Left renal cortex interstitium (tissue), 4 donors: ENCODE measurements at places on chromosomes 3 and 15. TPM values are rescaled to one million over a fixed set of nuclear protein-coding genes. Genes with fewer than 3 reads are reported as not detected.

DNA sequence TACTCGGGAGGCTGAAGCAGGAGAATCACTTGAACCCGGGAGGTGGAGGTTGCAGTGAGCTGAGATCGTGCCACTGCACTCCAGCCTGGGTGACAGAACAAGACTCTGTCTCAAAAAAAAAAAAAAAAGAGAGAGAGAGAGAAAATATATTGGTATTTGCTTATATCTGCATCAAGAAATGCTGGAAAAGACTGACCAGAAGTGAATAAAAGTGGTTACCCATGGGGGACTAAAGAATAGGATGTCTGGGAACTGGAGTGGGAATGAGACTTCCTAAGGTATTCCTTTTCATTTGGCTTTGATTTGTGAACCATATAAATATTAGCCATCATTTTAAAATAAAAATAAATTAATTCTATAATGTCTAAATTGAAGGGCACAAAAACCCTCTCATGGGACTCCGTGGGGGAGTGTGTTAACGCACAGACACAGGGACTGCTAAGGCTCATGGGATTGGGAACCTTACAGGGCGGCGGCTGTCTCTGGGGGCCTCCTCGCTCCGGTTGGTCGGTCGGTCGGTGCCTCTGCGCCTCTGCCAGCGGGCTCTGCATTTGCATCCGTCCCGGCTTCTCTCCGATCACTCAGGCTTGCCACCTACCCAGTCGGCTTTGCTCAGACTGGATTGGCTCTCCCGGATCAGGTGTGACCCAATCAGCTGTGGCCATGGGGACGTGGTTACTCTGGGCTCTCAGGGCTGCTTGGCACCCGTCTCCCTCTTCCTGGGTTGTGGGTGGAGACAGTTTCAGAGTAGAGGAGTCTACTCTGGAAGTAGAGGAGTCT is 12.7 kb upstream of the TSPAN3 start:
- peak; percentile 51 for DNase-seq

P2RY13 gene
- 0.36 TPM for polyA plus RNA-seq

- DNase-seq, result no peak
Measured at GRCh38 chr3:157692468-157692867, 189.3 kb upstream of the VEPH1 start.

- DNase-seq, result no peak
Measured at GRCh38 chr3:143865302-143865701, 17.0 kb upstream of the SLC9A9 start.

- DNase-seq, result no peak
Measured at GRCh38 chr15:91049378-91050127, 27.2 kb upstream of the VPS33B start.

GRCh38 chr3:24373198-24373959 is 121.3 kb downstream of the THRB start:
- DNase-seq, result no peak

- no peak for DNase-seq
Measured at GRCh38 chr3:140599009-140599408, 78.9 kb upstream of the TRIM42 start.
